ENCODE measurements at places on chromosomes 6 and 20.

GRCh38 chr6:16698162-16698533 lies 63.1 kb downstream of the ATXN1 start:
- no peak for DNase-seq

- no peak for DNase-seq
These were observed 700 bp upstream of the LAMA5 start for GRCh38 chr20:62367633-62368391.

- no peak for DNase-seq
These were observed 9.1 kb downstream of the MC3R start for GRCh38 chr20:56257604-56258003.

GRCh38 chr6:148700047-148700715 lies 46.6 kb upstream of the UST start:
- DNase-seq = no peak

DNA sequence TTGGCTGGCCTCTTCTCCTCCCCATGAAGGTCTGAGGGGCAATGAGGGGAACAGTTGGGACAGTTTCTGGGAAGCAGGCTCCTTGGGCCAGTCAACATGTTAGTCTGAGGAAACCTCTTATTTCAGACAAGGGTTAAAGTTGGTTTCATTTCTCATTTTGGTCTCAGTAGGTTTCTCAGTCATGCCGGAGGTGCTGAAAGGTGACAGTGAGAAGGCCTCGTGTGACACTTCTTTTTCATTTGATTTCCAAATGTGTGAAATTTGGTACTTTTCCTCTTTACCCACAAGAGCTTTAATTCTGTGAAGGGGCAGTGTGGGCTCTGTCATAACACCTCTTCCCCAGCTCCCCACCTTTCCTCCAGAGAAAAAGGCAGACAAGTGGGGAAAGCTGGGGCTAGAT lies 7.5 kb upstream of the GLP1R start:
- DNase-seq = no peak

DNA sequence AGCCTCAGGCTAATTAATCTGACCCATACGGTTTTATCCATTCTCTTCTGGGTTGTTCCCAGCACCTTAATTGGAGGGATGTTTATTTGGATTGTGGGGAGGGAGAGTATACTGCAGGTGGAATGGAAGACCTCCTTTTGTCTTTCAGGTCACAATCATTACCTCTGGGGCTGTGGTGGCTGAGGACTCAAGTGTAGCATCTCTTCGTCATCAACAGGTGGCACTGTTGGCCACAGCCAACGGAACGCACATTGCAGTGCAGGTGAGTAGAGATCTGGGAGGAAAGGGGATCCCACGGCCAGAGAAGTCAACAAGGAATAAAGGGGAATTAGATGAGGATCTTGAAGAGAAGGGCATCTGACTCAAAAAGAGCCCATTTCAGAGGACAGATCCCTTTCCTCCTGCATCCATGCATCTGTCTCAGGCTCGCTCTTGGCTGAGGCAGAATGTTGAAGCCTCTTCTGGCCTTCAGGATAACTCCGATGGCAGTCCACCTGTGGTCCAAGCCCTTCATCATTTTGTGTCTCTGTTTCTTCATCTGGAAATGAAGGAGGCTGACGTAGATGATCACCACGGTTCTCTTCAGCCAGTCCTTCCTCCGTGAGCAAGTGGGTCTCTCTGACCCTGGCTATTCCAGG lies 3.2 kb upstream of the DEF6 start:
- DNase-seq = peak; percentile 12
